ENCODE measurements at places on chromosomes 13 and 19.

- DNase-seq = no peak
Observed at GRCh38 chr19:4362101-4362828, 18.9 kb downstream of the MPND start.

- DNase-seq = peak; percentile 52
Observed at GRCh38 chr19:52296773-52297600, at the start of gene ZNF480. Gene ZNF480 (plus strand): TSS chr19:52297169. CDS start chr19:52300413, 3,244 bp downstream.

- no peak for DNase-seq
Observed at GRCh38 chr13:41284512-41285288, 21.3 kb upstream of the MTRF1 start.

DNA sequence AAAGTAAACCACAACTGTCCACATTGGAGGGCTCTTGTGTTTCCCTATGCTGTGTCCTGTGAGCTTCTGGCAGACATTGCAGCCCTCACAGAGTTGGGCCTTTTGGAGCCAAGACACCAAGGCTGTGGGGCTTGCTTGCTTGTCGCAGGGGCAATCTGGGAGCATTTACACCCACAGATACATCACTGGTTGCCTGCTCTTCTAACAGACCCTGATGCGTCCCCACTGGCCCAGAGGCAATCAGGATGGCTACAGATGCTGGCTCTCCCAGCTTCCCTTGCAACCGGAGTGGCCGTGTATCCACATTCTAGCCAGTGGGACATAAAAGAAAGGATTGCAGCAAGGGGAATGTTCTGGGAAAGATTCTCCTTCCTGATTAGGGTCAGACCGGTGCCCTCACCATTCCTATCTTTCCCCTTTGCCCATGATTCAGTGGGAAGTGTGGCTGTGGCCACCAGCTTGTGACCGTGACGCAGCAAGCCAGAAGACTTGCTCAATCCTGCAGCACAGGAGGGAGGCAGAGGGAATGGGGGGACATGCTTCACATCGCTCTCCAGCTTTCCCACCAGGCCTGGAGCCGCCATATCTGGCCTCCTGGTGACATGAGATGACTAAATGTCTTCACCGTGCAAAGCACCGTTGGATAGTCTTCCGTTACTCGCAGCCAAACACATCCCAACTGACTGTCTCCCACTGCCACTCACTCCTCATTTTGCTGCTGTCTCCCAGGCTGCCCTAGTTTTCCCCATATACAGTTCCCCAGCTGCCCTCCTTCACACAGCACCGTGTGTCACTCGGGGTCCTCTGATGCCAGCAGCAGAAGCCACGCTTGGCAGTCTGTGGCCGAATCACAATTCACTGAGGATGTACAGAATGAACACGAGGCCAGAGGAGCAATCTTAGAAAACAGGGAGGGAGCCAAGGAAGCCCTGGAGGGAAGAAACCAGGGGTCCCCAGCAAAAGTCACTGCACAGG is 151.0 kb downstream of the DPF1 start:
- DNase-seq = no peak

- no peak for DNase-seq
Observed at GRCh38 chr19:2051773-2052704, 995 bp upstream of the MKNK2 start.

DNA sequence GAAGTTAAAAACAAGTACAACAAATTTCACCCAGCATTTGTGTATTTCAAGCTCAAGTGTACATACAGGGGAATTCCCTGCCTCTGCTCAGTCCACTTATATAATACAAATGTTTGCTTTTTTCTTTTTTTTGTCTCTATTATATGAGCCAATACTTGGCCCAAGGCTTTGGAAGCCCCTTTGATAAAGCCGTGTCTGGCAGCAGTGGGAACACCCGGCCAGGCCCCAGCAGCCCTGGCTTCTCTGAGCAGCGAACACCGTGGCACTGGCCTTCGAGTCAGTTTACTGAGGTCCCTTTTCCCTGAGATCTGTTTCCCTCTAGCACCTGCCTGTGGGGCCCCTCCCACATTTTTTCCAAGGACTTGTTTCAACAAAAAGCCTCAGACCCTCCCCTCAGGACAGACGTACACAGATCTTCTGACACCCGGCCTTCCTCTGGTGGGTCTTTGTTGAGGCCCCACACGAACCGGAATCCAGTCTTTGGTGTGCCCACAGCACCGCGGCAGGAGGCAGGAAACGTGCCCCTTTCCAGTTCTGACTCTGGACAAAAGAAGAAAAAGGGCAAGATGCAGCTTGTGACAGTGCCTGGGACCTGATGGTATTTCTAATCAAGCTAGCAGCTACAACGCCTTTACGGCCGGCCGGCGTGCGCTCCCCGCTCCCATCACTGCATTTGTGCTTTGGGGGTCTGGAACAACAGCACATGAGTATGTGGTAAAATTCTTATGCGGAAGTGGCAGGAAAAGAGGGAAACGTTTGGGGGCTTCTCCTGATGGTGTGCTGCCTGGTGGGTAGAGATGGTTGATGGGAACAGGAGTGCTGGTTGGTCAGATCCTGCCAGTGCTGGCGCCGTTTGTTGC is 13.8 kb downstream of the SIPA1L3 start:
- no peak for DNase-seq

All from AML-193 (cell line).